HTR-8/SVneo (cell line): ENCODE measurements at places on chromosomes 5 and 9.

DNA sequence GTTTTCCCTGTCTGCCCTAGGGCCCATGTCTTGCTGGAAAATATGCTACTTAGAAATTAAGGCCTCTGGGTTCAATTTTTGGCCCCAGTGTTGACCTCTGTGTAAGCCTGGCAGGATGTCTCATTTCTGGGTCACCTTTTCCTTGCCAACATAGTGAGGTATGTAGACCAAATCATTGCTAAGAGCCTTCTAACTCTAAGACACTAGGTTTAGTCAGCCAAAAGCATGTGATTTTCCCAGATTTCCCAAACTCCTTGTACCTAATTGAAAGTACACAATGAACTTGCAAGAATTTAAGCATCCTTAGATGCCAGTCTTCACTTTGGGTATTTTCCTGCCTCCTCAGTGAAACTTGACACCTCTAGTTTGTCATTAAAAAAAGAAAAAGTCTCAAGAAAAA lies 77.0 kb downstream of the GALNT10 start:
- DNase-seq: no peak

GRCh38 chr9:135224921-135225541 lies 137.6 kb downstream of the OLFM1 start:
- no peak for DNase-seq

DNA sequence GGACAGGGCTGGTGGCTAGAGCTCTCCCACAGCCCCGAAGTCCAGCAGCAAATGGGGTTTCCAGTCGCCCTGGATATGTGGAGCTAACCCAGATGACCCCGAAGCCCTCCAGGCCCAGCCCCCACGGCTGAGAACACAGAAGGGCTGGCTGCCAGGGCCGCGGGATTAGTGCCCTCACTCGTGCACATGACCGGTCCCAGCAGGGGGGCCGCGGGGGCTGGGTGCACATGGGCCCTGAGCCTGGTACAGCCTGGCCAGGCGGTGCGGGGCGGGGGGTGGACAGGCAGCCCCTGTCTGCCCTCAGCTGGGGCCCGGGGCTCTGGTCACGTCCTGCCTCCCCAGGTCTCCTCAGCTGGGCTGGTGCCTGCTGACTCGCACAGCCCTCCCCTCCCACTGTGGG lies 5.9 kb downstream of the SSNA1 start:
- DNase-seq: no peak

DNA sequence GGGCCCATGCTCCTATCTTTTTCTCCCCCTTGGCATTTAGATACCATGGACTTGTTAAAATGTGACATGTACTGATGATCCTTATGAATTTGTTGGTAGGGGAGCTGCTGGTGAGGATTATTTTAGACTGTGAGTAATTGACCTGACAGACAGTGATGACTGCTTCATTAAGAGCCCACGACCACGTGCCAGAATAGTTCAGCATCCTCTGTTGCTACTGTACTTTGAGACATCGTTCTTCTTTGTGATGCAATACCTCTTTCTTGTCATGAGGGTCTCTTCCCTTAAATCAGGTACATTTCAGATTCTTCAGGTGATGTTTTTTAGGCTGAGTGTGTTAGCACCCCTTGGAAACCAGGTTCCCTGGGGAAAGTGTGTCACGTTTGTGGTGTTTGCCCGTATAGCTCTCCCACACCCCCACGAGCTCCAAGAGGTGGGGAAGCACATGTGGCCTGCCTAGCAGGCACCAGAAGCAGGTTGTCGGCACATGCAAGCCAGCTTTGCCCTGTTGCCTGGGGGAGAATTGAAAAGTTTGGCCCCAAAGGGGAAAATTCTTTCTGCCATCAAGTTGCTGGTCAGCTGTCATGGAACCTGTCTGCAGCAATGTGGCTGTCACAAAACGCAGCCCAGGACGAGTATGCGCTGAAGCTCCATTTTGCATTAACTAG lies 25.1 kb downstream of the QRFP start:
- DNase-seq: no peak

GRCh38 chr5:173961418-173961817 lies 27.6 kb upstream of the C5orf47 start:
- no peak for DNase-seq

GRCh38 chr9:123686829-123687192 lies 243.1 kb downstream of the DENND1A start:
- DNase-seq: no peak

- DNase-seq: peak; percentile 48
These were observed 128.0 kb downstream of the RASEF start for GRCh38 chr9:82934949-82935348.

GRCh38 chr9:87213948-87214347 lies 266.6 kb upstream of the GAS1 start:
- no peak for DNase-seq

DNA sequence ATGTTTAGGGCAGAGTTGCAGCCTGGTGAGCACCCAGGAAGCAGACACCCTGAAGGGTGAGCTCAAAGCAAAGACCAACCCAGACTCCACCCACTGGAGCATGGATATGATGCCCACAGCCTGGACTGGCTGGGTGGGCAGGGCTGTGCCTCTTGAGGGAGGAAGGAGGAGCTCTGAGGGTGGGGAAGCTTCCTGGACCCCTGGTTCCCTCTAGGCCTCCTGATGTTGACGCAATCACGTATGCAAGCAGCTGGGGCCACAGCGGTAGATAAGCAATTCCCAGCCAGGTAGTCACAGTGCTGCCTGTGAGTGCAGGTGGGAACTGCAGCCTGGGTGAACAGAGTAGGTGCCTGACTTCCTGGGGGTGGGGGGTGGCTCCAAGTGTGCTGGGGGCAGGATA lies 271.5 kb downstream of the CDK5RAP2 start:
- DNase-seq: no peak

DNA sequence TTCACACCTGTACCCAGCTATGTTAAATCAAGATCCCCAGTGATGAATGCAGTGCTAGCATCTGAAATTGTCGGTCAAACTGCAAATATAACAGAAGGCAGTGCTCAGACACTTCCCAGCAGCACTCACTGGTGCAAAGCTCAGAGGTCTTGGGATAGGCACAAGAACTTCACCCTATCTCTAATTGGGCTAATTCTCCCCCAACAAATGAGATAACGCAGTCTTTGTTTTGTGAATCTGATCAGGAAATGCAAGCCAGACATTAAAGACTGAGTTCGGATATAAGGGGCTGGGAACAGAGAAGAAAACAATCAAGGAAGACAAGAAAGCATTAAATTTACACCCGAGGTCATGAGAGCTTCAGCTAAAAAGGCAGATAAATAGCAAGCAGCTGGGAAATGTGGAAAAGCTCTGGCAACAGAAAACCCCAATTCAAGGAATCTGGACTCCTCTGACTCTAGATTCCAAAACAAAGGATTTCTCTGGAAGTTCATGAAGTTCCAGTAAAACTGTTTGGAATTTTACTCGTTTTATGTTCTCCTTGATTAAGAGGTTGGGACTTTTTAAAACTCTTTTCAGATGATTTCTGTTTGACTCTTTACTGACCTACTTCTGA lies 65.1 kb downstream of the GNA14 start:
- DNase-seq: no peak
